ENCODE measurements at places on chromosomes 2 and 18.

GRCh38 chr2:121203591-121204249 lies 81.3 kb downstream of the TFCP2L1 start:
- DNase-seq, result no peak

DNA sequence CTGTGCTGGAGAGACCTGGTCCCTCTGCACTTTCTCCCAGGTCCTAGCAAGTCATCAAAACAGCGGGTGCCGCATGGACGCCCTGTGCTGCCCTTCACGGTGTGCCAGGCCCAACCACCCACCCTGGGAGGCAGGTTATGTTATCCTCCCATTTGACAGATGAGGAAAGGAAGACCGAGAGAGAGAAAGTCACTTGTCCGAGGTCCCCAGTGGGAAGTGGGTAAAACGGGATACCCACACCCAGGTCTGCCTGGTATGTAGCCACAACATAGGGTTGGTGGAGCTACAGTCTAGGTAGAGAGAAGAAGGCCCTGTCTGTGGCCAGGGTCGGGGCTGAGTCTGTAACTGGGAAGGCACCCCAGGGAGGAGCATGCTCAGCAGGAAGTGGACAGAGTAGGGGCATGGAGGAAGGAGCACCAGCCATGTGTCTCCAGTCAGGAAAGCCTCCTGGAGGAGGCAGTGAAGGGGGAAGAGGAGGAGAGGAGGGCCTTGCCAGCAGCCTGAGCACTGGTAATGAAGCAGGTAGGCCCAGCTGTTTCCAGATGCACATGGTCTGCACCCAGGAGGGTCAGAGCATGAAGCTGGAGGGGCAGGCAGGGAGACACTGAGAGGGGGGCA lies 98.4 kb downstream of the ZFP36L2 start:
- DNase-seq, result no peak

DNA sequence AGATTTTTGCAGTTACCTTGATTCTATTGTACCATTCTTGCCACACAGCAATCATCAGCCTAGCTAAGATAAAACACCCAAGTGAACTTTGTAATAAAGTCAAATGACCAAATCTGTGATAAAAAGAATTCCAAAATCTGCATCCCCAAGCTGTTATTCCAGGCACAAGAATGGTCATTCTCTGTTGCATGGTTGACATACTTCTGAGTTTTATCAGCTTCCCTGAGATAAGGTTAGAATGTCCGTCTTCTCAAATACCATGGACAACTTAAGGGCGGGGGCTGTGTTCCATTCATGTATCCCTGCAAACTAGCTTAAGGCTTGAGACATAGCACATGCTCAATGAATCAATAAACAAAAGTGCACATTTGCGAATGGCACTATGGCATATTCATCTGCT lies 8.1 kb upstream of the BMP10 start:
- no peak for DNase-seq

- no peak for DNase-seq
These were observed 47.4 kb downstream of the CACNB4 start for GRCh38 chr2:152051436-152051835.

DNA sequence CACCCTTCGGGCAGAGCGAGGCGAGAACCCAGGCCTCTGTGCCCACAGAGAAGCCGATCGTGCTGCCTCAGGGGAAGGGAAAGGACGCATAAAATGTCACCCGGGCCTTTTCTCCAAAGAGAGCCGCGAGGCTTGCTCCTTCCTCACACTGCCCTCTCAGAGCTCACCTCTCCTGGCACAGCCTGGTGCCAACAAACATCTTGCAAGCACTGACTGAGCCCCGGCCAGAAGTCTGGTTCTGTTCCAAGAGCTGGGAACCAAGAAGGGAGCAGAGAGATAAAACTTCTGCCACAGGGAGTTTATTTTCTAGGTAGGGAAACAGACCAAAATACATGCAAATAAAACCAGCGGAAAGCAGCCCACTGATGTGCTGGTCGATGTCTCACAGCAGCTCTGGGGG lies 13.6 kb upstream of the ADI1 start:
- no peak for DNase-seq

GRCh38 chr2:129504646-129505045 lies 474.8 kb upstream of the RAB6C start:
- DNase-seq, result no peak

DNA sequence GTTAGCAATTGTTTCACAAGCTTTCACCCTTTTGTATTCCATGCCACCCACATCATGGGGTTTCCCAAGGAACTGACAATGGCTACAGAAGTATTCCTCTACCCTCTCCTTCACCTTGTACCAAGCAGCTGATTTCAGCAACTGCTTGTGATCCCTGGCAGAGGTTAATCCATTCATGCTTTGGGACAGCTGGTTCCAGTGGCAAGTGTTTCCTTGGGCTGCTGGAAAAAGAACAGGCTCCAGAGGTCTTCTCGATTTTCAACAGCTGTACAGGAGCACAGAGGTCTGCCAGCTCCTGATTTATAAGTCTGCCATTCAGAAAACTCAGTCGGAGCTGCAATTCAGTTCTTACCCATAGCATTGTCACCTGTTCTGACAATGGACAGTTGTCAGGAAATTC lies 239.2 kb upstream of the CWC22 start:
- no peak for DNase-seq

DNA sequence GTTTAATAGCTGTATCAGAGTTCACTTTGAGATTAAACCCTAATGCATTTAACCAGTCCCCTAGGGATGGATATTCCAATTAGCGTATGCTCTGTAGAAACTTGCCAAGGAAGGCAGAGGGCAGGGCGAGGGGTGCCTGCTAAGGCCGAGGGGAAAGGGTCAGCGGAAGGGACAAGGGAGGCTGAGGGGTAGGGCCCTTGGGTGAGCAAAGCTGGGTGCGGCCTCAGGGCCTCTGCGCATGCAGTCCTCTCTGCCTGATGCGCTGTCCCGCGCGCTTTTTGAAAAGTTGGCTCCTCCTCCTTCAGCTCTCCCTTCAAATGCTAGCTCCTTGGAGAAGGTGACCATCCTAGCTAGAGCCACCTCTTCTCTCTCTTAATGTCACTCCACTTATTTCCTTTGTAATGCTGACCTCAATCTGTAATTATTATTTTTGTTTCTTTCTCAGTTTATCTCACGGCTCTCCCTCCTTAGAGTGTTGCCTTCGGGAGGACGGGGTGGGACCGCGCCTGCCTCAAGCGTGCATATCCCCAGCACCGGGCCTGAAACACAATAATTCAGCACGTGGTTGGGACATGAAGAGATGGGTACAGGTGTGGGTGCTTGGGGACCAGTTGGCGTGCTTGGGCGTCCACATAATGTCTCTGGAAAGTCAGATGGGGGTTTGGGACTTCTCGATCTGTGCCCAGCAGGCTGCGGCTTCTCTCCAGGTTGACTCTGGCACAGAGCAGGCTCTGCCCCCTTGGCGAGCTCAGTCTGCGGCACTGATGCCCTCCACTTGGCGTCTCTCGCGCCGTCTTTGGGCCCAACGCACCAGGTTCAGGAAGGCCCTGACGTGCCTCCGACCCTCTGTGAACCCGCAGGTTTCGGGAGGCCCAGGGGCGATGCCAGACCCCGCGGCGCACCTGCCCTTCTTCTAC lies 10.0 kb downstream of the ZAP70 start:
- no peak for DNase-seq

GRCh38 chr2:240707043-240707756 lies 15.5 kb downstream of the AQP12A start:
- no peak for DNase-seq

GRCh38 chr2:96147593-96148201 lies 2.5 kb upstream of the DUSP2 start:
- no peak for DNase-seq

DNA sequence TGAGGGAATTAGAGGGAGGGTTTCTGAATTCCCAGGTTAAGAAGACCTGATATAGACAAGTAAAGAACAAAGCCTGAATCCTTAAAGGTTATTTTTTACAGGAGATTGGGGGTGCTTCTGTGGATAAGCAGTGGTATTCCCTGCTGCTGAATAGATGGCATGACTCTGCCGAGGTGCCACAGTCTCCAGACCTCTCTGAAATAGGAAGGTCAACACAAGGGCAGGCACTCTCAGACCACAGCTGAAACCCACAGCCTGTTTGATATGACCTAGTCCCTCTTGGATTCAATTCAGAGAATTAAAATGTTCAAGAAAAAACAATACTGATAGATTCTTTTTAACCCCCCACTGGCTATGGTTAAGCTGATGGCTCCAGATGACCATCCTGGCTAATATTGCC lies 259.3 kb downstream of the PTGR3 start:
- no peak for DNase-seq

DNA sequence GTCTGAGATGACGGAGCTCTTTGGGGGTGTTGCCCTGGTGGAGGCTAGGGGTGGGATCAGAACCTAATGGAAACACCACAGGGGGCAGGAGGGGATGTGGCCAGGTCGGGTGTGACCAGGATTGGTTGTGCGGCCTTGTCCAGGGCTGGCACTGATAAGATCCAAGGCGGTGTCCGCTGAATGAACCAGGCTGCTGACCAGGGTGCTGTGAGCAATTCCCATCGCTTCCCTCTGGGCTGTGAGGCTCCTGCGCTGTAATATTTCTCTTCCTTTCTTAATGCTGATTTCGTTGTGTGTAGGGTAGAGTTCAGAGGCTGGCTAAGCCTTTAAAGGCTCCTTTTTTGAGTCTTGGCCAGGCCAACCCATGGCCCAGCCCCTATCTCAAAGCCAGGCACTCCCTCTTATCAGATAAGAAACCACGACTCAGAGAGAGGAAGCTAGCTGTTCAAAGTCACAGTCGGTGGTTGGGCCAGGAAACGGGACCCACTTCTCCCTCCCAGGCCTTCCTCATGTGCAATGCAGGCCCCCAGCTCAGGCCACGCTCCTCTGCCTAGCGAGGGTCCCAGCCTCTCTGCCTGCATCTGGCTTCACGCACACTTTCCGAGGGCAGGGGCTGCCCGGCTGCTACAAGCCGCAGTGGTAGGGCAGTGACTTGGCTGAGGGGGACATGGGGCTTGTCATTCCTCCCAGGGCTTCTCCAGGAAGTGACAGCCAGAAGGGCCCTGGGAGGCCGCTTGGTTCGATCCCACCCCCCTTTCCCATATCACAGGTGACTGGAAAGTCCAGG lies 26.0 kb upstream of the FOSL2 start:
- peak; percentile 97 for DNase-seq

- peak; percentile 32 for DNase-seq
These were observed 9.1 kb downstream of the SEPTIN2 start for GRCh38 chr2:241324775-241325174.

DNA sequence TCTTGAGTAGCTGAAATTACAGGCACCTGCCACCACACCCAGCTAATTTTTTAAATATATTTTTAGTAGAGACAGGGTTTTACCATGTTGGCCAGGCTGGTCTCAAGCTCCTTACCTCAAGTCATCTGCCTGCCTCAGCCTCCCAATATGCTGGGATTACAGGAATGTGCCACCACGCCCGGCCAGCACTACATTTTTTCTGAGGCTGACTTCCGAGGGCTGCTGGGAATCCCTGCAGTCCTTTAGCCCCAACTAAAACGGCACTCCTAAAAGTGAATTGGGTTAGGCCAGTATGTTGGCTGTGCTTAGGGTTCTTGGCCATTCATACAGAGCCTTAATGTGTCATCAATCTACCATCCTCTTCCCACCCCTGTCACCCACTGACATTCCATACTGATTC lies 375.4 kb downstream of the DCC start:
- DNase-seq, result no peak

Data from hematopoietic multipotent progenitor cell (in vitro differentiated cells).